ENCODE measurements at places on chromosomes 11 and 22.

GRCh38 chr22:46777609-46777970, 15.1 kb downstream of the TBC1D22A start:
- DNase-seq = peak; percentile 65

DNA sequence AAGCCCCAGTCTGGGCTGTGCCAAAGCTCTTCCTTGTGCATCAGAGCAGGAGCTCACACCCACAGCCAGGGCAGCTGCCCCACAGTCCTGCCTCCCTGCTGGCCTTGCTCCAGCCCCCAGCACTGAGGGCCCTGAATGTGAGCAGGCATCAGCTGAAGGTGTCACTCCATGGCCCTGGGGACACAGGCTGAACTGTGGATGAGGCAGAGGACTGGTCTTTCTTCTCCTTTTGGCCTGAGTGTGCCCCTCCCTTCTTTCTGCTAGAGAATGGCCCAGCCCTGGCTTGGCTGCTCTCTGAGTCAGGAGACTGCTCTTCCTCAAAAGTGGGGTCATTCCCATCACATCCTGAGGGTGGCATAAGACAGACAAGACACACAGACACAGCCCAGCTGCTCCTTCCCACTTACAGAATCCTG, 16.2 kb downstream of the OTOG start:
- peak; percentile 45 for DNase-seq

GRCh38 chr11:47177846-47178245, 1.2 kb upstream of the ARFGAP2 start:
- no peak for DNase-seq

GRCh38 chr11:3982431-3982830, 112.2 kb upstream of the RRM1 start:
- no peak for DNase-seq

- no peak for DNase-seq
Observed at GRCh38 chr11:43581370-43582023, 99.0 kb upstream of the HSD17B12 start.

DNA sequence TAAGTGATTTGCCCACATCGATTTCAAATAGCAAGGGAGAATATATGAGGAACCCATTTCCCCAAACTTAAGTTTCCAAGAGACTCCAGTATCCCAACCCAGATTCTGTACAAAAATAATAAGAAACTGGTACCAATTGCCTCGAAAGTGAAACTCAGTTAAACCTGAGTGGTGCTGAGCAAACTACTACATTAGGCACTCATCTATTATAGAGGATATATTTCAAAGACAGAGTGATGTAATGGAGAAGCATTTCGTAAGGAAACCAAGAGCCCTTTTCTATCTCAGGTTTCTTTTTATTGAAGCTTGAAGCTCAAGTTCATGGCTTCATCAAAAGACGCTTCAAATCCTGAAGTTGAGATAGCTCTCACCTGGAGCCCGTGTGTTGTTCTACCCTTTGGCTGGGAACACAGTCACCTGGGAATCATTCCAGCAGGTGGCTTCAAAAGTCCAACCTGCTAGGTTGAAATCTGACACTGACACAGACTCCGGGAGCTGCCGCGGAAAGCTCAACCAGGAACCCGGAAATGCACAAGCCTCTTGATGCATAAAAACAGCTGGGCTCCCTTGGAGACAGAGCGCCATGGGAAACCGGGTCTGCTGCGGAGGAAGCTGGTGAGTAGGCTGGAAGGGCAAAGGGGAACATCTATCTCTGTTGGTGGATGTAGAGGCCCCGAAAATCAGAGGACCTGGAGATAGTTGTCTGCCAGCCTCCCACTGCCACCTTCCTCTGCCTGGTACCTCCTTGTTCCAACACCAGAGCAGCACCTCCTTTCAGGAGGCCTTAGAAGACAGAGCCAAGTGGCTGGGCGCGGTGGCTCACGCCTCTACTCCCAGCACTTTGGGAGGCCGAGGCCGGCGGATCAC, at the start of gene C11orf52:
C11orf52 (plus strand) TSS at position 524 of the 867 bp plus-strand sequence; CDS start at position 584, 60 bp downstream.
- no peak for DNase-seq

GRCh38 chr11:115776916-115777315, 272.7 kb upstream of the CADM1 start:
- DNase-seq = no peak

DNA sequence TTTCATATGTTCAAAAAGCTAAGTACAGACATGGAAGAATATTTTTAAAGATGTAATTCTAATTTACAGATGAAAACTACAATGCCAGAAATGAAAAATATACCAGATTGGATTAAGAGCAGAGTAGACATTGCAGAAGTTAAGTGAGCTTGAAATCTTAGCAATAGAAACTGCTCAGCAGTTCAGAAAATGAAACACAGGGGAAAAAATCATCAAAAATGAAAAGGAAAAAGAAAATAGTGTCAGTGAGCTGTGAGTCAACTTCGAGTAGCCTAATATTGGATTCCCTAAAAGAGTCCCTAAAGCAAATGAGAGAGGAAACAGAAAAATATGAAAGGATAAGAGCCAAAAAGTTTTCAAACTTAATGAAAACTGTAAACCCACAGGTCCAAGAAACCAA, 25.8 kb upstream of the IL10RA start:
- no peak for DNase-seq

GRCh38 chr11:132962041-132962440, 570.3 kb downstream of the OPCML start:
- DNase-seq = no peak

DNA sequence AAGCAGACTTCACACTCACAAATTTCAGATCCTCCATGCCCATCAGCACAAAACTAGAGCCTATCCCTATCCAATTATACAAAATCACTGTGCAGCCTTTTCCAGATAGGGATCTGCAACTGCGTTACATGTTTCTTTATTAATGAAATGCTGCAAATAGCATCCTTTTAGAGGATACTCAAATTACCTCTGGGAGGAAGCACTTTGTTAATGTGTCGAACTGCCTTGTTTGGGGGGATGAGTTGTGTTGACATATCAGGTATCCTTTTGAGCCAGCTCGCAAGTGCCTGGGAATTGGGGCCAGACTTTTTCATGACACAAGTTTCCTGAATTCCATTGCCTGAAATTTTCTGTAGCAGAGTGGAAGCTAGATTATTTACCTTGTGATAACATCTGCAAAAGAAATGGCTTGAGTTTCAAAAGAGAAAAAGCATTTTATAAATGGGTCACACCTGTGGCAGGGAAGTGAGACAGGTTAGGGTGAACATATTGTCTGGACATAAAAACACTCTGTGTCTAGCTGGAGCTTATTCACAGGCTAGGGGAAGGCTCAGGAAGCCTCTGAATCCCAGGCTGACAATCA, 299.1 kb upstream of the MTNR1B start:
- DNase-seq = no peak

DNA sequence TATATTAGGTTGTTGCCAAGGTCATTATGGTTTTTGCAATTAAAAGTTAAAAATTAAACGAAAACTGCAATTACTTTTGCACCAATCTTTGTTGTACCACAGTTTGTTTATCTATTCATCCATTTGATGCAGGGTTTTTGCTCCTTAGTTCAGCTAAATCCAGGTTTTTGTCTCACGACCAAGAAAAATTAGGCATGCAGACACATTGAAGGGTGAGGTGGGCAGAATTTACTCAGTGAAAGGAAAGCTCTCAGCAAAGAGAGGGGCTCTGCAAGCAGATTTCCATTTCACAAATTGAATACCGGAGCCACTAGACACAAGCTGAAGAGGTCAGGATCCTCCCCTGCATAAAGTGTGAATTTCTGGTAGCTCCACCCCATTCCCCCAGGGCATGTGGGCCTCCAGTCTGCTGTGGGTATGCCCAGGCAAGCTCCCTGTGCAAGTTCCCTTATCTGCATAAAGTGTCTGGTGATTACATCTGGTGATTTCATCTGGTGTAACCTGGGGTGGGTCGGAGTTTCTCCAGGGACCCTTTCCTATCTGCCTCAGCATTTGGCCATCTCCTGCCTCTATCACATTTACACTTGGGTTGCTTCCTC, 33.3 kb downstream of the APOL6 start:
- no peak for DNase-seq

DNA sequence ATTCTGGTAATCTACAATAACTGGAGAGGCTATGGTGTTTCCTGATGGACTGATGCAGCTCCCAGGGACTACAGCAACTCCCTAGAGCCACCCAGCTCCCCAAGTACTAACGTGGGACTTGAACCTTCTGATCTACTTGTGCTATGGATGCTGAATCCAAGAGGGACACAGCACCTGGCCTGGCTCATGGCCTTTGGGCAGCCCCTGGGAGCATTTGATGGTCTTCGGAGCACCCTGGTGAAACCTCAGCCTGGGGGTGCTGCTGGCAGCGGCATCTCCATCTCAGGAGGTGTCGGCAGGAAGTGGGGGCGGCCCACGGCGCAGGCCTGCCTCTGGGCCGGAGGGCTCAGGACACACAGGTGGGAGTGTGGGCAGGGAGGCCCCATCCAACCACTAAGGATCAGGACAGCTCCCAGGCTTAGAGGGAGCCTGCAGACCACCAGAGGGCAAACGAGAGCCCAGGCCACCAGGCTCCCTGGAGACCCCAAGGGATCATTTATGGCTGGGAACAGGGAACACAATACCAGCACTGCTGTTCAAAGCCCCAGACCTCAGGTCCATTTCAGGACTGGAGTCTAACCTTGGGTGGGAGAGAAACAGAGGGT, 8.7 kb downstream of the EHD1 start:
- DNase-seq = no peak

- peak; percentile 76 for DNase-seq
Observed at GRCh38 chr22:26169315-26170111, at the start of gene SEZ6L. Gene SEZ6L (plus strand): TSS chr22:26169462. CDS start chr22:26169670, 208 bp downstream.

- no peak for DNase-seq
Observed at GRCh38 chr22:27173530-27173929, 516.1 kb downstream of the MIAT start.

GRCh38 chr22:45507798-45508197, 5.1 kb downstream of the FBLN1 start:
- no peak for DNase-seq

DNA sequence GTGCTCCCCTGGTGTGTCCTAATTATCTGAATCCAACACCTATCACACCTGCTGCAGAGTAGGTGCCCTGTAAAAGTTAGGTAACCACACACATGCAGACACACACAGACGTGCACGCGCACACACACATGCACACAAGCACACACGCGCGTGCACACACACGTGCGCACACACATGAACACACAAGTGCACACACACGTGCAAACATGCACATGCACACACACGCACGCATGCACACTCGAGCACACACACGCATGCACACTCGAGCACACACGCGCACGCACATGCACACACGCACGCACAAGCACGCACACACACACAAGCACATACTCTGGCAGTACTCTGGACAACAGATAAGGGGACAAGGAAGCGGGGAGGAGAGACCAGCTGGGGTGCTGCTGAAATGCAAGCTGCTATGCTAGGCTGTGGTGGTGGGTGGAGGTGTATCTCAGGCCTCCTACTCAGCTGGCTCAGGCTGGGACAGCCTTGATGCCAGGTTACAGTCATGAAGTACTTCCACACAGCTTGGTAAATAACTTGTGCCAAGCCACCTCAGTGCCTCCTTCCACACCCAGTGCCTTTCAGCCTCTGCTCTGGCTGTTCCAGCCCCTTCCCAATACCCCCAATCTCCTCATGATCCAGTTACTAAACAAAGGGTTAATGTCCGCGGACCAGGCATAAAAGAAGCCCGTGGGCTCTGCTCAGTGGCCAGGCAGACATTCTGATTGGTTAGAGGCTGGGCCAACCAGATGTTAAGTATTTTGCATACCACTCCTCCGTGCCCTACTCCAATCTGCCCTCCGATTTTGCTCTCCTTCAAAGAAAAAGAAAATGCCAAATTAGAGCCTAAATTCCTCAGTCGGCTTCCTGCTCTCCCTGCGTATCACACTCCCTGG, 374.1 kb downstream of the TENM4 start:
- no peak for DNase-seq

DNA sequence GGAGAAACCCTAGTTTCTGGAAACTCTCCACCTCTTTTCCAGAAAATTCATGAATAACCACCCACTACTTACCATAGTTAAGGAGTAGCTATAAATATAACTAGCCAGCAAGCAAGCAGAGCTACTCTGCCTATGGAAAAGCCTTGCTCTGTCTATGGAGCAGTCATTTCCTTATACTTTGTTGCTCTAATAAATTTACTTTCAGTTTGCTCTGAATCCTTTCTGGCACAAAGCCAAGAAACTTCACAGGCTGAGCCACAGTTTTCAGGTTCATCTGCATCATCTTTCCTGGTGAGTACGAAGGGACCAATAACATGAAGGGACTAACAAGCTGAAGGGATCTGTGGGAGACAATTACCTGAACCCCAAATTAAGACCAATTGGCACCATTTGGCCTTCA, 4.6 kb downstream of the OR4C45 start:
- DNase-seq = no peak

GRCh38 chr22:27474711-27475547, 326.6 kb downstream of the MN1 start:
- no peak for DNase-seq

GRCh38 chr11:2570841-2571597, 126.2 kb downstream of the KCNQ1 start:
- DNase-seq = peak; percentile 50

DNA sequence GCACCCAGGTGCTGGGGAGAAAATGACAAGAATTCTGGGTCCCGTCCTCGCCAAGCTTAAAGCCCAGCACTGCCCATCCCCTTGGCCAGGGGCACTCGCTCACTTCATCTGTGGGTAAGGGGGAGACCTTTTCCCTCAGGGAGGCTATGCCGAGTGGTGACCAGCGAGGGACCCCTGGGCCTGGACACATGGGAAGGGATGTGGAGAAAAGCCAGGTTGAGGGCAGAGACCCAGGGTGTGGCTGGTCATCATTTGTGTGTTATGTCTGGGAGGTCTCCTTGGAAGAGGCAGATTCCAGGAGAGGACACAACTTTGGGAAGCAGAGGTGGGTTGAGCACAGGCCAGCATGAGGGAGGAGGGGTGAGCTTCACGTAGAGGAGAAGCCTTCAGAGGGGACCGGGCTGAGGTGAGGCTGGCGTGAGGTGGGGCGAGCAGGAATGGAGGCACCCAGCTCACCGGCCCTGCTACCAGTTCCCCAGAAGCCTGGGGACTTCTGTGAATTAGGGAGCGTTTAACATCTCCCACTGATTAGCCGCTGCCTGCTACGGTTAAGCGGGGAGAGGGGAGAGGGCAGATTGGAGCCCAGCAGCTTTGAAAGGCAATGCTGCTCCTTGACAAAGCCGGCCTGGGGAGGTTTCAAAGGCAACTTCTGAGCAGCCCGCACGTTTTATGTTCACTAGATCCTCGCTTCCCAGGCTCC, 25.8 kb upstream of the NECTIN1 start:
- no peak for DNase-seq

DNA sequence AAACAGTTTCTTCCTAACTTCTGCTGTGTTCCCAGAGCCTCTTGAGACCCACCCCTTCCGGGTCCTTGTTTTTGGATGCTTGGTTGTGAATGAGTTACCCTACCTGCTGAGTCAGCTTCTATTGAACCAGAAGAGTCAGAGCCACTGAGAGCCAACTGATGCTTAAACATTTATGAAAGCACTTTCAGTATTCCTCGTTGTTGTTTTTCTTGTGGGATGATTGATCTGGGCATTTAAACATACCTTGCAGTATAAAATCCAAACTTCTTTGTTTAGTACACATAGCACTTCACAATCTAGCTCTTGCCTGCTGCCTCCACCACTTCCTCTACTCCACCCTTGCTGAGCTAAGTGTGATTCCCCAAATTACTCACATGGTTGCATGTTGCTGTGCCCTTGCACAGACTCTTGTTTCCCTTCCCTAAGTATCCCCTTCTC, 5.5 kb downstream of the PRSS23 start:
- no peak for DNase-seq

Data from suprapubic skin (tissue), 4 donors.